Colonic mucosa (tissue), 4 donors: ENCODE measurements at places on chromosomes 1 and 21. TPM values are rescaled to one million over a fixed set of nuclear protein-coding genes. Genes with fewer than 3 reads are reported as not detected.

DNA sequence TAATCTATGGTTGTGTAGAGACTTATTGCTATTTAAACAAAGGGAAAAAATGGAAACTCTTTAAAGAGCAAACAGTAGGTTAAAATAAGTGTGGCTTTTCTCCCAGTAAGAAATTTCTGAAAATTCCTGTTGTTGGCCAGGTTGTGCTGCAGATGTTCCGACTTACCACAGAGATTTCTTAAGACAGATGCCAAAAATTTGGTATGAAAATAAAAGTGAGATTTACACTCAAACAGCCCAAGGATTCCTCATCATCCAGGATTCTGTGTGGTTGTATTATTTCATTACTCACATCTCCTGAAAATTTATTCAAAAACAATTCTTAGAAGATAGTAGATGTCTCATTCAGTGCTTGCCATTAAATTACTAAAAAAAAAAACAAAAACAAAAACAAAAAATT lies 296.7 kb upstream of the PTBP2 start:
- H3K4me3 ChIP-seq: no peak overlapping the region
- H3K27me3 ChIP-seq: no peaks in the 10 kb centered on the region
- H3K27ac ChIP-seq: no peak overlapping the region
- no peaks in the 10 kb centered on the region for H3K4me1 ChIP-seq

The FCAMR gene
- 4.5 TPM for total RNA-seq

GRCh38 chr1:201982082-201982622 lies 296 bp upstream of the RNPEP start:
- H3K27ac ChIP-seq: peak overlapping the region; percentile 97
- peak; percentile 86 for DNase-seq
- no peaks in the 10 kb centered on the region for H3K27me3 ChIP-seq
- peak overlapping the region; percentile 97 for H3K4me3 ChIP-seq
- H3K4me1 ChIP-seq: no peaks in the 10 kb centered on the region
- H3K36me3 ChIP-seq: no peaks in the 10 kb centered on the region

DNA sequence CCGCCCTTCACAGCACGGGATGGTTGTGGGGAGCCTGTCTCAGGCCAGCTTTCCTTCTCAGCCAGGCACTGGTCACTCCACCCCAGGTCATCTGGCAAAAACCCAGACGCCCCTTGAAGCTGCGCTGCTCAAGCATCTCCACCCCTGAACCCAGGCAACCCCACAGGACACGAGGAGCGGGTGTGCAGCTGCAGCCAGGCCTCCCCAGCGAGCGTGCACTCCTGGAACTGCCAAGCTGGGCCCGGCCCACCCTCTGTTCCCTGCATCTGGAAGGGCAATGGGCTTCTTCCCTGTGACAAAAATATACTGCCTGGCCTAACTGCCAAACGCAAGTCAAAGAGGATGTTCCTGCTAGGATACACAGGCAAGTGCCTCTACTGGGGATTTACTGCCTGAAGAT lies 39.7 kb downstream of the SLC66A1 start:
- no peak overlapping the region for H3K27ac ChIP-seq
- H3K27me3 ChIP-seq: no peaks in the 10 kb centered on the region
- H3K4me3 ChIP-seq: no peak overlapping the region
- peaks cover 16% of the 10 kb centered on the region for H3K36me3 ChIP-seq

DNA sequence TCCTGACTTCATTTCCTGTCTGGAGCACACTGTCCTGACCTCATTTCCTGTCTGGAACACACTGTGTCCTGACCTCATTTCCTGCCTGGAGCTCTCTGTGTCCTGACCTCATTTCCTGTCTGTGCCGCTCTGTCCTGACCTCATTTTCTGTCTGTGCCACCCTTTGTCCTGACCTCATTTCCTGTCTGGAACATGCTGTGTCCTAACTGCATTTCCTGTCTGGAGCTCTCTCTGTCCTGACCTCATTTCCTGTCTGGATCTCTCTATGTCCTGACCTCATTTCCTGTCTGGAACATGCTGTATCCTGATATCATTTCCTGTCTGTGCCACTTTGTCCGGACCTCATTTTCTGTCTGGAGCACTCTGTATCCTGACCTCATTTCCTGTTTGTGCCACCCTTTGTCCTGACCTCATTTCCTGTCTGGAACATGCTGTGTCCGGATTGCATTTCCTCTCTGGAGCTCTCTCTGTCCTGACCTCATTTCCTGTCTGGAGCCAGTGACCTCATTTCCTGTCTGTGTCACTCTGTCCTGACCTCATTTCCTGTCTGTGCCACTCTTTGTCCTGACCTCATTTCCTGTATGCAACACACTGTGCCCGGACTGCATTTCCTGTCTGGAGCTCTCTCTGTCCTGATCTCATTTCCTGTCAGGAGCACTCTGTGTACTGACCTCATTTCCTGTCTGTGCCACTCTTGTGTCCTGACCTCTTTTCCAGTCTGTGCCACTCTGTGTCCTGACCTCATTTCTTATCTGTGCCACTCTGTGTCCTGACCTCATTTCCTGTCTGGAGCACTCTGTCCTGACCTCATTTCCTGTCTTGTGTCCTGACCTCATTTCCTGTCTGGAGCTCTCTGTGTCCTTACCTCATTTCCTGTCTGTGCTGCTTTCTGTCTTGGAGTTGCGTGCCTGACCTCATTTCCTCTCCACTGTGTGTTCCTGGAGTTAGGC lies 27.6 kb downstream of the SKI start:
- H3K36me3 ChIP-seq: no peaks in the 10 kb centered on the region
- no peak overlapping the region for H3K4me3 ChIP-seq
- peak overlapping the region; percentile 60 for H3K27ac ChIP-seq
- H3K4me1 ChIP-seq: peaks cover 12% of the 10 kb centered on the region
- H3K27me3 ChIP-seq: no peaks in the 10 kb centered on the region

DNA sequence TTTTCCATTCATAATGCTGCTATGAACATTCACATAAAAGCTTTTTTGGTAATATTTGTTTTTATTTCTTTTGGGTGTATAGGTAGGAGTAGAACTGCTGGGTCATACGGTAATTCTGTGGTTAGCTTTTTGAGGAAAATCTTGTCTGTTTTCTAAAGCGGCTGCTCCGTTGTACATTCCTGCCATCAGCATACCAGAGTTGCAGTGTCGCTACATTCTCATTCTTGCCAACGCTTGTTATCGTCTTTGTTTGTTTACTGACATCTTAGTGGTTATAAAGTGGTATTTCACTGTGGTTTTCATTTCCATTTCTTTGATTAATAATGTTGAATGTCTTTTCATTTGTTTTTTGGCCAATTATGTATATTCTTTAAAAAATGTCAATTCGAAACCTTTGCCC lies 469.8 kb upstream of the ZP4 start:
- H3K36me3 ChIP-seq: no peaks in the 10 kb centered on the region
- no peak overlapping the region for H3K4me3 ChIP-seq
- no peak for DNase-seq
- no peaks in the 10 kb centered on the region for H3K27me3 ChIP-seq

The LCE1E gene
- not detected for total RNA-seq

DNA sequence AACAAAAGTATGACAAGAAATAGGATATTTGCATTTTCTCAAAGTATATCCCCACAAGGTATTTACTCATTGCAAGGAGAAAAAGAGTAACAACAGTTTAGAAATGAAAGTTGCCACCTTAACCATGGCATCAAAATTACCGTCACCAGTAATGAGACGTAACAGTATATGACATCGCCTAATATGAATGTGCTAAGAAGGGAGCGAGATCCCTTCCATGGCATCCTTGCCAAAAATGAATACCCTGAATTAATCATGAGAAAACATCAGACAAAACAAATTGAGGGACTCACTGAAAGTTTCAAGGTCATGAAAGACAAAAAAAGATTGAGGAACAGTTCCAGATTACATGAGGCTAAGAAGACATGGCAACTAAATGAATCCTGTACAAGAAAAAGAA lies 78.9 kb upstream of the MROH9 start:
- no peaks in the 10 kb centered on the region for H3K27me3 ChIP-seq
- H3K4me3 ChIP-seq: no peak overlapping the region
- no peaks in the 10 kb centered on the region for H3K4me1 ChIP-seq
- no peak for DNase-seq
- no peak overlapping the region for H3K27ac ChIP-seq

DNA sequence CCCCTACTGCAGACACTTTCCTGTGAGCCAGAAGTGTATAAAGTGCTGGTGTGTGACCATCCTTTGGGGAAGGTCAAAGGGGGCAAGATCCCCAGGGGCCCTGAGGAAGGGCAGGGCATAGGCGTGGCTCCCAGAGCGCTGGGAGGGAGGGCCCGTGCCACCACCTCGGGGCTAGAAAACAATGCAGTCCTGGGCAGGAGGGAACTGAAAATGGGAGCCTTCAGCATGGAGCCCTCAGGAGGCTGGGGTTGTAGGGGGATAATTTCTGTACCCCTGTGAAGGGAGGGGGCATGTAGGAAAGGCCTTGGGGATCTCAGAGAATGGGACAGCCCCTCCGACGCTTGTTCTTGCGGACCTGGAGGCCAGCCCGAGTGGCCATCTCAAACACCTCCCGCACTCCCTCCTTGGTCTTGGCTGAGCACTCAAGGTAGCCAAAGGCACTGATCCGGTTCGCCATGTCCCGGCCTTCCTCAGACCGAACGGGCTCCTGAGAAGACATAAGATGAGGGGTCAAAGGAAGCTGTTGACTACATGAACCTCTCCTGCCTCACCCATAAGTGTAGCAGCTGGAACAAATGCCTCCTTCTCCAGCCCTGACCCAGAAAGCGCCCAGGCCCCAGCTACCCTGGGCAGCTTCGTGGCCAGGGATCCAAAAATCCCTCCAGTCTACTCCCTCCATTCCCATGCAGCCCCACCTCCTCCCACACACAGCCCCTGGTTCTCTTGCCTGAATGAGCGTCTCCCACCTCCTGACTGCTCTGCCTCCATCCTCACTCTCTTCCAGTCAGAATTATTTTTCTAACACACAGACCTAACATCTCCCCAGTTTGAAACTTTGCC lies 5.5 kb downstream of the RHOC start:
- no peaks in the 10 kb centered on the region for H3K27me3 ChIP-seq
- H3K4me3 ChIP-seq: no peak overlapping the region
- DNase-seq: no peak
- peaks cover 5% of the 10 kb centered on the region for H3K36me3 ChIP-seq
- peaks cover 34% of the 10 kb centered on the region for H3K4me1 ChIP-seq

- peak overlapping the region; percentile 37 for H3K27ac ChIP-seq
- DNase-seq: no peak
- no peaks in the 10 kb centered on the region for H3K27me3 ChIP-seq
These were observed 2.6 kb upstream of the SLC30A1 start for GRCh38 chr1:211581526-211581925.

- no peaks in the 10 kb centered on the region for H3K36me3 ChIP-seq
- H3K4me3 ChIP-seq: no peak overlapping the region
These were observed 40.2 kb downstream of the TBCE start for GRCh38 chr1:235407419-235407818.

The PROK1 gene
- total RNA-seq: not detected

DNA sequence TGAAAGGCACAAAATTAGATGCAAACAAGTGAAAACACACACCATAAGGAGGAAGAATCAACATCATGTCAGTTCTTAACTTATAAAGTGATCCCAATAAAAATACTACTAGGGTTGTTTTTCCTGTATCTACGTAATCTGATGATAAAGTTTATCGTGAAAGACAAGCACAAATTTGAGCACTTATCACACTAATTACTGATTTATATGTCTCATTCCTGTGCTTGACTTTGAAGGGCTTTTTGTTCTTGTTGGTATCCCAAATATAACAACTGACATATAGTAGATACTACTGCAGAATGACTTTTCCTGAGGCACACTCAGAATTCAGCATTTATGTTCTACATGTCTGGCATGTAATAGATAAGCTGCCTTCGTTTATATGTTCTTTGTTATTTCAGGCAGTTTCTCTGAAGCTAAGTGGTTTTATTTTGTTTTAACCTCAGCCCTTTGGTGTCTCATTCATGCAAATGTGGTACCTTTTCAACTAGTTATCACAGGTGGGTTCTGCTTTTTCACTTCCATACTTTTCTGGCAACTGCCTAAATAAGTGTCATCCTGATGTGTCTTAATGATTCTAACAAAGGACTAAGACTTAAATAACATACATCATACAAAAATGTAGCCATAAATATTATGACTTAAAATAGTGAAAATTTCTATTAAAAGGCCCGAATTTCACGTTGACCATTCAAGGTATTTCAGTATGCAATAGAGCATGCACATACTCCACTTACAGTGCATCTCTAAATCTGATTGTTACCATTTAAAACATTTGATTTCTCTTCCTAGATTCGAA lies 73.2 kb downstream of the LRRC8C start:
- H3K27me3 ChIP-seq: no peaks in the 10 kb centered on the region
- H3K4me1 ChIP-seq: no peaks in the 10 kb centered on the region
- DNase-seq: no peak
- H3K36me3 ChIP-seq: no peaks in the 10 kb centered on the region

DNA sequence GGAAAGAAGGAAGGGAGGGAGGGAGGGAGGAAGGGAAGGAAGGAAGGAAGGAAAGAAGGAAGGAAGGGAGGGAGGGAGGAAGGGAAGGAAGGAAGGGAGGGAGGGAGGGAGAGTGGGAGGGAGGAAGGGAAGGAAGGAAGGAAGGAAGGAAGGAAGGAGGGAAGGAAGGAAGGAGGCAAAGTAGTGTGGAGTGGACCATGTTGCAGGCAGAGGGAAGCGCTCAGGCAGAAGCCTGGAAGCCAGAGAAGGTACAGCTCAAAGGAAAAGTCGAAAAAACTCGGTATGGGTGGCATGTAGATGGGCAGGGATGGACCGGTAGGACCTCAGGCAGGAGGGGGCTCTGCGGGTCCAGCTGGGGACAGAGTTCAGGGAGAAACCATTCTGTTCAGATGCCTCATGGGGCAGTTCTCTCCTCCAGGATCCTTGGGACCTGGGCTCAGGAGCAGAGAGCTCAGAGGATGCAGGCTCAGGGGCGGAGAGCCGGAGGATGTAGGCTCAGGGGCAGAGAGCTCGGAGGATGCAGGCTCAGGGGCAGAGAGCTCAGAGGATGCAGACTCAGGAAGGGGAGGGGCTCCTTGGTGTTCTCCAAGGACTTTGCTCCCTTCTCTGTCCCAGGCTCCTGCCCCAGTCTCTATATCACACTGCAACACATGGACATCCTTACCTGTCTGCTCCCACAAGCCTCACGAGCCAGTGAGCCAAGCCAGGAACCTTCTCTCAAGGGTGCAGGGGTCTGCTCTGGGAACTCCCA lies 13.6 kb upstream of the PADI3 start:
- H3K36me3 ChIP-seq: no peaks in the 10 kb centered on the region
- H3K4me1 ChIP-seq: peaks cover 11% of the 10 kb centered on the region
- no peak overlapping the region for H3K27ac ChIP-seq
- no peaks in the 10 kb centered on the region for H3K27me3 ChIP-seq

The OR2T29 gene
- total RNA-seq: not detected

- peak overlapping the region; percentile 88 for H3K4me3 ChIP-seq
- peak overlapping the region; percentile 74 for H3K27ac ChIP-seq
- no peaks in the 10 kb centered on the region for H3K36me3 ChIP-seq
These were observed 595 bp downstream of the AK2 start for GRCh38 chr1:33036051-33036525.

- DNase-seq: no peak
- H3K4me1 ChIP-seq: no peaks in the 10 kb centered on the region
- no peaks in the 10 kb centered on the region for H3K27me3 ChIP-seq
- no peak overlapping the region for H3K27ac ChIP-seq
These were observed 4.5 kb upstream of the PLCH2 start for GRCh38 chr1:2471587-2472001.
